ENCODE measurements at places on chromosomes 1 and 21.

- DNase-seq = no peak
Measured at GRCh38 chr1:7097938-7098592, 312.8 kb downstream of the CAMTA1 start.

GRCh38 chr21:31688603-31689368, 29.3 kb downstream of the SOD1 start:
- no peak for DNase-seq

GRCh38 chr1:27052527-27052926, 39.9 kb upstream of the TENT5B start:
- no peak for DNase-seq

DNA sequence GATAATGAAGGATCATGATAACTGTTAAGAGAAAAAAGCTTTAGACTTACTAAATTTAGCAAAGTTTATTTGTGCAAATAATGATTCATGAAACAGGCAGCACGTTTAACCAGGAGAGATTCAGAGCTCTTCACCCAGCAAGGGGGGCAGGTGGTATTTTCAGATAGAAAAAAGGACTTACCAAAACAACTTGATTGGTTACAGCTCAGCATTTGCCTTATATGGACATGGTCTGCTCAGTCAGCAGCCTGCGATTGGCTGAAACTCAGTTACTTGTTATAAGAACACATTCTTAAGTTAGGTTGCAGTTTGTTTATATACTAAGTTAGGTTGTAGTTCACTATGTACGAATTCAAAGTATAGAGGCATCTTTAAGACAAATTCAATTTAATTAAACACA, 165.6 kb downstream of the DUSP10 start:
- no peak for DNase-seq

- no peak for DNase-seq
Measured at GRCh38 chr1:20112279-20113000, 6.9 kb downstream of the PLA2G2D start.

DNA sequence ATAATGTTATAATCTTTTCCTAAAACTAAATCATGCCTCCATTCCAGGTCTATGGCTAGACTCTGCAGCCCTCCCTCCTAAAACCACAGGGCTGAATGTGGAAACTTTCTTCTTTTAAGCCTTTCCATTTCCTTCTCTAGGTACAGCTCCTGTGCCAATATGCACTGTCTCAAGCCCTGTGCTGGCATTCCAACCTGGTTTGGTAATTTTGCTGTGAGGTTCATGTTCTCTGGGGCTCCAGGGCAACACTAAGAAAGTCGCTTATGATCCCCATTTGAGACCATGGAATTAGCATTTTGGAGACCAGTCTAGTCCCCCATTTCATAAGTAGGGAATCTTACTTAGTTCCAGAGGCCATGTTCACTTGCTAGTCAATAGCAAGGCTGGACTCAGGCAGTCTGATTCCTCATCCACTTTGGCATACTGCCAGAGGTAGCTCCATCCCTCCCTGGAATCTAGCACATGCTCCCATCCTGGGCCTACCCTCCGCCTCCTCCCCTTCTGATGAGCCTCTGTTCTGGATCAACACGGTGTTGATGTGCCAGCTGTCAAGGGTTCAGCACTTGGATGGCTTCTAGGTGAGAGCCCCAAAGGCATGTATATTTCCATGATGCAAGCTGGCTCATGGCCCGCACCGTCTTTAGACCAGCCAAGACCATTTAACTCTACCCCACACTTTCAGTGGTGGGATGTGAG, 36.5 kb downstream of the ZMYND12 start:
- DNase-seq = no peak

DNA sequence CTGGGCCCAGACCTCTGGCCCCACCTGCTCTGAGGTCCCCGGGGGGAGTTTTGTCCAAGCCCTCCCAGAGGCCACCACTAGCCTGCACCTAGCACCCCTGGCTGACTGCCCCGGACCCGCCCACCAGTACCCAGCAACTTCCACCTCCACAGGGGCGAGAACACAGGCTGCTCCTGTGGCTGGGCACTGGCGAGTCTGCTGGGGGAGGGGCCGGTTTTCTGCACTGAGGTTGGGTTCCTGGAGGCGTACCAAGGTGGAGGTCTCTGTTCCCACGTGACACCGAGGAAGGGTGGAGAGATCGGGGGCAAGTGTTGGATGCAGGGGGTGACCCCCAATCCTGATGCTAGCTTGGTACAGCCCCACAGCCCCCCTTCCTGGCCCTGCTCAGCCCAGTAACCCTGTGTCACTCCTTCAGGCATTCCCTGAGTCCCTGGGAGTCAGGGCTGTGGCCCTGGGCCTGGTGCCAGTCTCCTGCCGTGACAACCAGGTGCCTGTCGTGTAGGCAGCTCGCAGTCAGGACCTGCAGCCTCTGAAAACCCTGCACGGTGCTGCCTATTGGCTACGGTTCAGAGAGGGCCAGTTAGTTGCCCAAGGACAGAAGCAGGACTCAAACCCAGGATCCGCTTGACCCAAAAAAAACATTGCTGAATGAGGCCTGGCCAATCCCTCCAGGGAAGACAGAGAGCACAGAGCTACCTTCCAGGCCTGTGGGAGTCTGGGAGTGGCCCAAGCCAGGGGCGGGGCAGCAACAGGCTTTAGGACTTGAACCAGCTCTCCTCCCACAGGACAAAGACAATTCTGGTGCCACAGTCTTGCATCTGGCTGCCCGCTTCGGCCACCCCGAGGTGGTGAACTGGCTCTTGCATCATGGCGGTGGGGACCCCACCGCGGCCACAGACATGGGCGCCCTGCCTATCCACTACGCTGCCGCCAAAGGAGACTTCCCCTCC, 3.1 kb downstream of the ESPN start:
- DNase-seq = no peak

DNA sequence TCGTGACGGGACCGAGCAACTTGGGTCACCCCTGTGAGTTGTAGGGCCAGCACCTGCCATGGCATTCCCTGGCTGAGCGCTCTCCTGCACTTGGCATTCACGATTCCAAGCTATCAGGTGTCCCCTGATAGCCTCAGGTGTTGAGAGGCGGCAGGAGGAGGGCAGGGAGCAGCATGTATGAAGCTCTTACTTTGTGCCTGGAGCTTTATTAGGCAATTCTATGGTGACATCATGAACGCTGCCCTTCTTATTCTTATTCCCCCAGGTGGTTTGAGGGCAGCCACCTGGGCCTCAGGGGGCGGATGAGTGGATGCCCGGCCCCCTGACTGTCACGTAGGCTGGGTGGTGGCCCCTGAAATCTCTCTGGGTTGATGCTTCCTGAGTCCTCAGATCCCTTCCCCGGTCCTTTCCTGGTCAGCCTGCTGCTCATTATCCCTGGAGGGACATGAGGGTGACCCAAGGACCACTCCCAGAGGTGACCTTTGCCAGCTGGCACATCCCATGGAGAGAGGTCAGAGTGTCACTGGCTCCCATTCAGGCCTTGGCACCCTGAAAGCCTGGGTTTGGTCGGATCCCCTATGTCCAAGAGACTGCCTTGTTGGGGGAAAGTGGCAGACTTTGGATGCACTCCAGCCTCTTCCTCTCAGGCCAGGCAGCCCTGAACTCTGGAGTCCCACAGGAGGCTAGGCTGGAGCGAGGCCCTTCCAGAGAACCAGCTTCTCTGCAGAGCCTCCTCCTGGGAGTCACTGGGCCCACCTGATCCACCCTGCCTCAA, 51.9 kb downstream of the SPSB1 start:
- DNase-seq = no peak

- DNase-seq = no peak
Measured at GRCh38 chr1:12634696-12635202, 9.1 kb upstream of the AADACL4 start.

GRCh38 chr1:21327566-21328323, 37.5 kb upstream of the ECE1 start:
- DNase-seq = no peak

GRCh38 chr1:197451381-197451780, 183.3 kb downstream of the CRB1 start:
- no peak for DNase-seq

GRCh38 chr21:42593007-42593814, 60.2 kb upstream of the PDE9A start:
- peak; percentile 24 for DNase-seq

GRCh38 chr1:41241354-41241748, 755 bp downstream of the SCMH1 start:
- DNase-seq = no peak

DNA sequence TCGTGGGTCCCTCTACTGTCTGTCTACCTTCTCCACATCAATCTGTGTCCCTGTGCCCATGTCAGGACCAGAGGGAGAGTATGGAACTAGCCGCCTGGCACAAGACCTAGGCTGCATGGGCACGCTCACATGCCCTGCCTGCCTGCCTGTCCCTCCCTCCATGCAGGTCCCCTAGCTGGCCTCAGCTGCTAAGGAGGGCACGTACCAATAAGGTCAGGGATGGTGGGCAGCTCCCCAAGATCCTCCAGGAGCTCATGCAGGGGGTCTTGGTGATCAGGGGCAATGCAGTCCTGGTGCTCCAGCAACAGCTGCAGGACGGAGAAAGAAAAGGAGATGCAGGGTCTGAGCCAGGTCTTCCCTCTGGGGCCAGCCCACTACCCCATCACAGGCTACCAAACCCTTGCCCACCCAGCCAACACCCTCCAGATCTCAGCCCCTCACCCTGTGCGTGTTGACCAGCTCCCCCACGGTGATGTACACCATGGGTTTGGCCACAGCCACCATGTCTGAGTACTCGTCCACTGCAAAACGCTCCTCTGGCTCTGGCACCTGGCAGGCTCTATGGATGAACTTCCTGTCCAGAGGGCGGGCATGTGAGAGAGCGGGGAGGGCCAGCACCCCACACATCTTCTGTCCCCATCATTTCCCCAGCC, 33.1 kb upstream of the MEF2D start:
- DNase-seq = no peak

DNA sequence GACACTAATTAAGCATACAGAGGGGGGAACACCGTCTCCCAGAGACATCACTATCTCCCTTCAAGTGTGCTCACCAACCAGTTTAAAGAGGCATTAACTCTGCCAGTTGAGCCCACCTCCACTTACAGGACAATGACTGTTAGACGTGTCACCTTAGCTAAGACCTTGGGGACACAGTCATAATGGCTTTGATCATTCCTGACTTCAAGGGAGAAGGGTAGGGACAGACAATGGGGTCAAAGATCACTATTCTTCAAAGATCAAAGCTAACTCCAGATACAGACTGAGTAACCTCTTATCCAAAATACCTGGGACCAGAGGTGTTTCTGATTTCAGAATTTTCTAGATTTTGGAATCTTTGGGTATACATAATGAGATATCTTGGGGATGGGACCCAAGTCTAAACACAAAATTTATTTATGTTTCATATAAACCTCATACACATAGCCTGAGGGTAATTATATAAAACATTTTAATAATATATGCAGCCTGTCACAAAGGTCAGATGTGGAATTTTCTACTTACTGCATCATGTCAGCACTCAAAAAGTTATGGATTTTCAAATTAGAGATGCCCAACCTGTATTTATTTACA, 246.1 kb downstream of the SLC45A1 start:
- no peak for DNase-seq

DNA sequence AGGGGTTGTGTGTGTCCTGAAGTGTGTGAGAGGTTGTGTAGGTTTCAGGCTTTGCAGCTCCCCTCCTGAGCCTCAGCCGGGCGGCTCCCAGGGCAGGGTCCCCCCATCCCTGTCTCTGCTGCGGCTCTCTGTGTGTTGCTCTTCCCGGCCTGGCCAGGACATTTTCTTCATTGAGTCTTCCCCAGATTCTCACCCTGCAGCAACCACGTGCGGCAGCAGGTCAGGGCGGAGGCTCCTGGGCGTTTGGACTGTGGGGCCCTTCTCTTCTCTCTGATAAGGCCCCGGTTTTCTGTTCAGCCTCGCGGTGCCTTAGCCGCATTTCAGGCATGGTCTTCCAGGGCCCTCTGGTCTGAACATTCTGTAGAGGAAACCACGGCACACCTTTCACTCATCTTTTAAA, 1.8 kb upstream of the TCP10L start:
- no peak for DNase-seq

GRCh38 chr1:192766009-192766625, 42.7 kb upstream of the RGS2 start:
- DNase-seq = no peak

DNA sequence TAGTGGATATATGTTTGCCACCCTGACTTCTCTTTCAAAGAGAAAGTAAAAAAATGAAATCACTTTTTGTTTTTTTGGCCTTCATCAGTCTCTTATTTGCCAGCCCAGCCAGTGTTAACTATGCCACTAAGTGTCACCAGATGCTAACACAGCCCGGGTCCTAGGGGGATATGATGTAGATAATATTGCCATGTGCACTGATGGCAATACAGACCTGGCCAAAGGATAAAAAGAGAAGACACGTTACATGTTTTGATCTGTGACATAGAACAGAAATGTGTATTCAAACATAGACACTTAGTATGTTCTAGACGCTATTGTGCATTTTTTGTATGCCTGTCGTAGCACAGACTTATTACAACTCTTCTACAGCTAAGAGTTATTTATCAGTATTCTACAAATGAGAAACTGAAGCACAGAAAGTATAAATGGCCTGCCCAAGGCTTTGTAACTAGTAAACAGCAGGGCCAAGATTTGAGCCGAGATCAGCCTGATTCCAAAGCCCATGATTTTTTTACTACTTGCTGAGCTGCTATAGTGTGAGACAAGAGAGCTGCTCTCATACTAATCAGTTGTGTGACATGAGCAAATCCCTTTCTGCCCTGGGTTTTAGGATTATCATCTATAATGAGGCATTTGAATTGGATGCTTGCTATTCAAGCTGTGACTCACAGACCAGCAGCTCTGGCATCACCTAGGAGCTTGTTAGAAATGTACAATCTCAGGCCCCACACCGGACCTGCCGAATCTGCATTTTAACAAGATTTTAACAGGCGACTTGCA, 6.3 kb downstream of the LRRC53 start:
- no peak for DNase-seq
